ENCODE measurements at places on chromosomes 2 and 18.
A peak's percentile ranks its signal among the peaks of the same experiment; 100 is the strongest.

- no peak for DNase-seq
These were observed 151.0 kb upstream of the GATA6 start for GRCh38 chr18:22018366-22018765.

- DNase-seq, result no peak
These were observed 41.1 kb upstream of the ASXL3 start for GRCh38 chr18:33536904-33537303.

GRCh38 chr2:38560092-38560491 is 42.6 kb downstream of the HNRNPLL start:
- DNase-seq, result no peak

GRCh38 chr2:159119652-159120257 is 151.3 kb downstream of the TANC1 start:
- DNase-seq, result no peak

GRCh38 chr2:220077488-220077887 is 450.1 kb downstream of the SLC4A3 start:
- no peak for DNase-seq

- DNase-seq, result no peak
These were observed 28.4 kb downstream of the COA5 start for GRCh38 chr2:98579926-98580325.

- no peak for DNase-seq
These were observed 42.5 kb downstream of the MYO7B start for GRCh38 chr2:127577973-127578372.

DNA sequence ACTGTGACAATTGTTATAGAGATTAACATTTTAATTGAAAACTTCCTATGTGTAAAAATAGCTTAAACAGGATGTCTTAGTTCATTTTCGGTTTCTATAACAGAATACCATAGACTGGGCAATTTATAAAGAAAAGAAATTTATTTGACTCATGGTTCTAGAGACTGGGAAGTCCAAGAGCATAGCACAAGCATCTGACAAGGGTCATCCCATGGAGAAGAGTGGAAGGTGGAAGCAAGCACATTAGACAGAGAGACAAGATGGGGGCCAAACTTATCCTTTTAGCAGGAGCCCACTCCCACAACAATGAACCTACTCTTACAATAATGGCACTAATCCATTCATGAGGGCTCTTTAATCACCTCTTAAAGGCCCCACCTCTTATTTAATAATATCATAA is 100.3 kb downstream of the FAM161A start:
- no peak for DNase-seq

- DNase-seq, result no peak
These were observed 42.0 kb upstream of the OTOS start for GRCh38 chr2:240182476-240182875.

GRCh38 chr18:42176599-42176998 is 221.6 kb downstream of the PIK3C3 start:
- DNase-seq, result no peak

DNA sequence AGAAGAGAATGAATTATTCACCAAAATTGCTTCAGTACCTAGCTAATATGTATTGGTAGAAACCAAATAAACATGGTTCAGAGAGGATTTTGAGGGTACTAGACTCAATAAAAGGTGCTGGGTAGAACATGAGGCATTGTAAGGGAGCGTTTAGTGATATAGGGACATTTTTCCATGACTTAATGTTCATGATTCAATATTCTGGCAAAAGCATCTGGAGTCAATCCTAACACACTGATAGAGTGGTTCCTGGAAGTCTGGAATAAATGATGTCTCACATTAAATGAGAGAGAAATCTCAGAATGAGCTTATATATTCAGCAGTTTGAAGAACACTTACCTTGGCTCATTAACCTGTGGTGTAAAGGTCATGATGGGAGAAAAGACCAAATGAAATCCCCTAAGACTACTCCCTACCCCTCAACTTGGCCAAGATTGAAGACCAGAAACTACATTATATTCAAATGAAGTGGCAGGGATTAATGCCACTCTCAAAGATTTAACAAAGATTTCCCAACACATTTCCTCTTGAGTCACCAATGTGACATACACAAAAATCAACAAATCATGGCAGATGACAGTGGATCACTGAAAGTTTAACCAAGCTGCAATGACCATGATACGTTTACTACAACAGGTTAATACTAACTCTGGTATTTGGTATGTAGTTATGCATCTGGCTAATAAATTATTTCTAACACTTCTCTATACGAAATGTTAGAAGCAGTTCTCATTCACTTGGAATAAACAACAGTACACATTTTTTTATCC is 309.5 kb downstream of the SATB2 start:
- DNase-seq, result no peak

DNA sequence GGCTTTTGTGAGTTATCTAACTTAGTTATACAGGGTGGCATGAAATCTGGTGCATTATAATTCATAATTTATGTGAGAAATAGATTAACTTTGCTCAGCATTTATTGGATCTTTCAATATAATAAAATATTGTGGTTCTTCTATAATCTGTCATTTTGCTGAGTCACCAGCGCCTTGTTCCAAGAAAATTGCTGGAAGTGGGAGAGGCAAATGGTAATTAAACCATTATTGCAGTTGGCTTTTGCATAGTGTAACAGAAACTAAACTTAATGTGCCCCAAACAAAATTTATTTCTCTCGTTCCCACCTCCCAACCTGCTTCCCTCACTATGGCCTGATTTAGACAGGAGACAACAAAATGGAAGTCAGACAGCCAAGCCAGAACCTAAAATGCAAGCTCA is 146.3 kb downstream of the GALR1 start:
- no peak for DNase-seq

- DNase-seq, result no peak
These were observed 9.7 kb downstream of the TFPI start for GRCh38 chr2:187544371-187545080.

- DNase-seq, result peak; percentile 36
These were observed 105.7 kb upstream of the GAREM1 start for GRCh38 chr18:32576296-32576916.

- no peak for DNase-seq
These were observed 34.1 kb downstream of the EEF1B2 start for GRCh38 chr2:206193671-206194357.

DNA sequence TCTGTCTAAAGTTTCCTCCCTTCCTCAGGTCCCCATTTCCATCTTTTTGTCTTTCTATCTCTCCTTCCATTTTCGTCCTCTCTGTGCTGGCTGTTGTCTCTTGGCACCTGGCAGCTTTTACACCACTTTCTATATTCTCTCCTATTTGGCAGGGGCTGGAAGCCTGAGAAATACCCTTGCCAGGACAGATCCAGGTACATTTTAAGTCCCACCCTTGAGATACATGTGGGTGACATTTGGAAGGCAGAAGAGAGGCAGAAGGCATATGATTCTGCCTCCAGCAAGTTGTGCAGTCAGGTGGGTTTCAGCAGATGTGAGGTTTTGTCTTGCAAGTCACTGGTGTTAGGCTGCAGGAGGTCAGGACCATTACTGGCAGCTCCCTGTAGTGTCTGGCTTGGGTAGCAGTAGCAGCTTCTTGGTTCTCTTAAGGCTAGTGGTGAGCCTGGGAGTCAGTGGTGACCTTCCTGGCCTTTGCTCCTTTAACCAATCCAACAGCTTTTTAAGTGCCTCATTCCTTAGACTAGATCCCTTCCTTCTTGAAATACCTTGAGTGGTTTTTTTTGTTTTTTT is 90.1 kb downstream of the CAPN13 start:
- no peak for DNase-seq

GRCh38 chr2:241314226-241315092 is 1.0 kb downstream of the HDLBP start:
- DNase-seq, result no peak
